Activated gamma-delta T cell treated with Interleukin-2 at 50 U/mL for 16 hours (primary cell): ENCODE measurements at places on chromosomes 11 and 22.

DNA sequence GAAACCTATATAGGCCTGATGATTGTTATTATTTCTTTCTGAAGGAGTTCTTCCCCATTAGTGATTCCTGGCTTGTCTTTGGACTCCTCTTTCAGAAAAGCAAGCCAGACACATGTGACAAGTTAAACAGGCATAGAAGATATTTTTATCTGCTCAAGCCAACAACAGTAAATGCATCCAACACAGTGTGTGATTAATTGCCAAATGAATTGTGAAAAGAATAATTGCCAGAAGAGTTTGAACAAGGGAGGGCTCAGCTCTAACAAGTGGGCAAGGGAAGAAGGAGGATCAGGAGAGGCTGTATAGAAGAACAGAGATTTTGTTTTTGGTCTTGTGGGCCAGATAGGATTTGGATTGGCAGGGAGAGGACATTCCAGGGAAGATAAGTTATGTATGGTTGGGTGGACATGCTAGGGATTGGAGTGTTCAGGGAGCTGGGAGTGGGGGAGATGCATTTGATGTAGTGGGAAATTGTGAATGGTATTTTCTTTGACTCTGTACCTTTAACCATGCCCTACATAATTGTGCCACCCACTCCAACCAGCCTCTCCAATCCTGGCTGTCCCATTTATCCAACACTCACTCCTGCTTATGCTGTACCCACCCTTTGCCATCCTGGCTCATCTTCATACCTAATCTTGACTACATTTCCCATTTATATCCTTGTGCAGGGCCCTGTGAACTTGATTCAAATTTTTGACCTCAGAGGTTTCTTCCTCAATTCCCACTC, 172.8 kb downstream of the RRAS2 start:
- no peak for DNase-seq

- DNase-seq: no peak
Measured at GRCh38 chr22:46942799-46943785, 180.6 kb downstream of the TBC1D22A start.

- no peak for DNase-seq
Measured at GRCh38 chr11:130773244-130773820, 142.9 kb downstream of the SNX19 start.

DNA sequence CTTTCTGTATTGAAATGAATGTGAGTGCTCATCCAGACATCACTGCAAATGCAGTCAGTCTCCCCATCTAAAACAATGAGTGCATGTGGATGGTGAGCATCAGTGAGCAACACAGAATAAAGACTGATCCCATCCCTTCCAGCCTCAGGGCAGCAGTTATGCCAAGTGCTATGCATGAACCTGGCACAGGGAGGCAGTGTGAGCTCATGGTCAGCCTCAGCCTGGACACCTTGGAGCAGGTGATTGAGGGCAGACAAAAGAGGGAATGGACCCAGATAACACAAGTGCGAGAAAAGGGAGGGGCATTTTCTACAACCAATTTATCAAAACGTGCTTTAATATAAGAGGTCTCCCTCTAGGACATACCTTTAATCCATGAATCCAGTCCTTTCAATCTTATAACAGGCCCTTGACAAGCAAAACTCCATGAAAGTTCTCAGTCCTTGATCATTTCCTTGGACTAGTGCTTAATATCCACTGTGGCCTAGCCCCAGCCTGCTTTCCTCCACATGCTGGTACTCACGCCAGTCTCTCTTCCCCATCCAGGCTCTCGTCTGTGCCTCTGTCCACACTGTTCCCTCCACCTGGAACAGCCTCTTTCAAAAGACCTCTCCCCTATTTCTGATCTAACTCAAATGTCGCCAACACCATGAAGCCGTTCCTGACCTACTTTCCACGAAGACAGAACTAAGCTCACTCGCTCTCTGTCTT, 50.5 kb upstream of the LRRC55 start:
- DNase-seq: no peak

DNA sequence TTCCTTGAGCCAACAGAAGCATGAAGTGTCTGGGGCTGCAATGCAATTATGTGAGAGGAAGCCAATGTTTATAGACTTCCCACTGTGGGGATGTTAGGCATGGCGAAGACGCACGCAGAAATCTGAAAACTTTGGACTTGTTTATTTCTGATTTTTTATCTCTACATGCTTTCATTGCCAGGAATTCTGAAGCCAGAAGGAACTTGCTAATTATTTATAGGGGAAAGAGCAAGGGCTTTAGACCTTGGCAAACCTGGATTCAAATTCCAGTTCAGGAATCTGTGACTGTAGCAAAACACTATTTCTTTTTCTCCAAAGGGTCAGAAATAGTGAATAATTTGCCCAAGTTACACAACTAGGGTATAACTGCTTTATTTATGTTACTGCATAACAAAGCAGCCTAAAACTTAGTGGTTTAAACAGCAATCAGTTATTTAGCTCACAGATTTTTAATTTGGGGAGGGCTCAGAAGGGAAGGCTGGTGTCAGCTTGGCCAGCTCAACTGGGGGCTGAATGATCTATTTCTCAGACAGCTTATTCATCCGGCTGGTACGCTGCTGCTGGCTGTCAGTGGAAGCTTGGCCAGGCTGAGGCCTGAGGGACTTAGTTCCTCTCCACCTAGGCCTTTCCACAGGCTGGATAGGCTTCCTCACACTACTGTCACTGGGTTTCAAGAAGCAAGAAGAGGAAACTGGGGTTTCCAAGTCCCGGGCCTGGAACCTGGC, 1.9 kb upstream of the OR6Q1 start:
- DNase-seq: no peak

GRCh38 chr11:1942558-1943260, 4.4 kb upstream of the MRPL23 start:
- DNase-seq: peak; percentile 0

DNA sequence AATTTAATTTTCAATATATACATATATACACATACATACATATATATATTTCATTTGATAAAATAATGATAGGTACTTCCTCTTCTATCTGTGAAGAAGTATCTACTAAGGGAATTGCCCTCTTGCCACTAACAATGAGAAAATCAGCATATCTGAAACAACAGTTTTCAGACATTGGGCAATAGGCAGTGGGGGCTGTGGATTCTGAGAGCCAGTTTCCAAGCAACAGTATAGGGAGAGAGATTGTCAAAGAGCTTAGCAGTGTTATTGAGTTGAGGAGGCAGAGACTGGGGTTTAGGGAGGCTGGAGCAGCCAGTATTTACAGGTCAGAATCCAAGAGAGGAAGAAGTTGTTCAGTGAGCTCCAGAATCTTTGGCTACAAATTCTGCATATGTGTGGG, 119.3 kb downstream of the ARFGAP2 start:
- DNase-seq: no peak

GRCh38 chr11:87097582-87097981, 59.8 kb downstream of the TMEM135 start:
- peak; percentile 6 for DNase-seq

DNA sequence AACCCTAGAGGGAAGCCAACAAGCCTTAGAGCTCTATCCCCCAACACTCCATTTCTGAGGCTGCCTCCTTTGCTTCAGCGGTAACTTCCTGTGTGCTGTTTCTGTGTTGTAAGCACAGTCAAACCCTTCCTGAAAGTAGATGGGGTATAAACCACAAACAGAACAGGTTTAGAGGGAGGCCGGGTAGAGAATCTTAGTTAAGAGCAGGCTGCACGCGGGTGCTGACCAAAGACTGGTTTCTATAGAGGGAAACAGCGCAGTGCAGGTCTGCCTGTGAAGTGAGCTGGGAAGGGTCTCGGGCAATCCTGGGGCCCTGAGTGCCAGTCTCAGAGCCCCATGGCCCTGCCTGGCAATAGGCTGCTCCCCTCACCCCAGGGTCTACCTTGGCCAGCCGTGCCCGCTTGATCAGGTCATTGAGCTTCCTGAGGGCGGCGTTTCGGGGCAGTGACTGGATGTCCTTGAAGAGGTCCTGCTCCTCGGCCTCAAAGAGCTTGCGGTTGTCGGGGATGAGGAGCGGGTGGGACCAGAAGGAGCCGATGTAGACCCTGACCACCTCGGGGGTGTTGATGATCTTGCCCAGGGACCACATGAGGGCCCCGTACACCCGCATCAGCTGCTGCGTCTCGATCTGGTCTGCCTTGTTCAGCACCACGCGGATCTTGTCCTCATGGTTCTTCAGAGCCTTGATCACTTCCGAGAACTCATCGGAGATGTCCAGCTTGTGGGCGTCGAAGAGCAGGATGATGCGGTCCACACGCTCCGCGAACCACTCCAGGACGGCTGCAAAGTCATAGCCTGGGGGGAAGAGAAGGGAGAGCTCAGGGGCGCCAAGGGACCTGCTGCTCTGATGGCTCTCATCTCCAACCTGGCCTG, 15.3 kb upstream of the CDC42BPG start:
- DNase-seq: peak; percentile 58

- no peak for DNase-seq
Measured at GRCh38 chr22:35961480-35962295, 66.9 kb downstream of the RBFOX2 start.

DNA sequence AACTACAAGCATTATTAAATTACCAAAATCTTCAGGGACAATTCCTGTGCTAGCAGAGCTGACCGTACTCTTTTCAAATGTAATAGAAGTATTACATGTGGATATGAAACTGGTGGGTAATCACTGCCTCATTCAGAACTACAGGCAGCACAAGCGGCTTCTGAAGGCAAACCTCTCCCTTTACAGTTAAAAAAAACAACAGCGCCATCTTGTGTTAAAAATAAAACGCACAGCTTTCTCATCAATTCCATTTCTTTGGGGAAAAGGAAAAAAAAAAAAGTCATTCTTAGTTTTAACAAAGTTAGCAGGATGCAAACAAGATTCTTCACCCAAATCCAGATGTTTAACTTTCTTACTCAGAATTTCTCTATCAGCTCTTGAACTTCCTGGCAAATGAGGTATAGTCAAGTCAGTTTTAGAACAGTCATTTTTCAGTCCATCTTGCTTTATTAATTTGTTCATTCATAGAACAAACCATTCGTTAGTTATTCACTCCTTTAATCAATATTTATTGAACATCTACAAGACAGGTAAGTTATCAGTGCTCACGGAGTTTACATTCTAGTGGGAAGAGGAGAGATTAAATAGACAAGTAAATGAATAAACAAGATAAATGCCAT, 331.8 kb upstream of the MPPED2 start:
- no peak for DNase-seq

DNA sequence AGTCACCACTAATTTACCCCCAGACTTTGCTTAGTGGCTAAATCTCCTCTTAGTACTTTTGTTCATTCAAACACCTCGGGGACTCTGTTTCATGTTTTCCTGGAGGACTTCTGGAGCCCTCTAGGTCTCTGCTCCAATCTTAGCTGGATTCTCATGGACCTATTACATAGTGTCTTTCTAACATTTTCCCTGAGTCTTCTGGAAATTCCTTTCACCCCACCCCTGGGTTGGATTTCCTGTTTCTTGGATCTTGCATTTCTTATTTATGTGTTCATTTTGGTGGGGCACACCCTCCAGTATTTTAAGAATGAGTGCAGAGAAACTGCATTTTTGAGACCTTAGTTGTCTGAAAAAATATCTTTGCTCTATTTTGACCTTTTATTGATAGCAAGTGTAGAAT, 220.1 kb downstream of the BLID start:
- DNase-seq: no peak

DNA sequence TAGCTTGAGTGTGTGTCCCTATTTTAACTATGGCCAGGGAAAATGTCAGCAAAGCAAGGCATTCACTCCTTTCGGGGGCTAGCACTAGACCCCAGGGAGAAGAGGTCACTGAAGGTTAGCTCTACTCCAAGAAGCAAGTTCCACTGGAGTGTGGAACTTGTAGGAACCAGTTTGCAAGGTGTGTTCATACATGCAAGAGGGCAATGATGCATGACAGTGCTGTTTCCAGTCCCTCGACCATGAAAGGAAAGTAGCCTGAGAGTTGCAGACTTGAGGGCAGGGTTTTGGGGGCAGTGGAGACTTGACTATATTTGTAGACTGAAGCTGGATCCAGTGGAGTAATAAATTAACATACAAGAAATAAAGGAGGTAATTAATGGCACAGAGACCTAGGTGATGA, 21.6 kb upstream of the SLC36A4 start:
- DNase-seq: no peak

- DNase-seq: no peak
Measured at GRCh38 chr22:36588285-36588684, 59.3 kb upstream of the EIF3D start.

DNA sequence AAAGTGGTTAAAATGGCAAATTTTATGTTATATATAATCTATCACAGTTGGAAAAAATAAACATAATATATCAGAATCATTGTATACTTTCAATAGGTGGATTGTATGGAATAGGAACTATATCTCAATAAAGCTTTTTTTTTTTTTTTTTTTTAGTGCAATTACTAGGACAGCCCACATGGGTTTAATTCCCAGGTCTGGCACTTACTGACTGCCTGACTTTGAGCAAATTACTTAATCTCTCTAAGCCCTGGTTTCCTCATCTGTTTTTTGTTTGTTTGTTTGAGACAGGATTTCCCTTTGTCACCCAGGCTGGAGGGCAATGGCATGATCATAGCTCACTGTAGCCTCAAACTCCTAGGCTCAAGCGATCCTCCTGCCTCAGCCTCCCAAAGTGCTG, 26.1 kb upstream of the BAIAP2L2 start:
- DNase-seq: no peak

- no peak for DNase-seq
Measured at GRCh38 chr22:26599505-26599904, 9.6 kb upstream of the TPST2 start.

DNA sequence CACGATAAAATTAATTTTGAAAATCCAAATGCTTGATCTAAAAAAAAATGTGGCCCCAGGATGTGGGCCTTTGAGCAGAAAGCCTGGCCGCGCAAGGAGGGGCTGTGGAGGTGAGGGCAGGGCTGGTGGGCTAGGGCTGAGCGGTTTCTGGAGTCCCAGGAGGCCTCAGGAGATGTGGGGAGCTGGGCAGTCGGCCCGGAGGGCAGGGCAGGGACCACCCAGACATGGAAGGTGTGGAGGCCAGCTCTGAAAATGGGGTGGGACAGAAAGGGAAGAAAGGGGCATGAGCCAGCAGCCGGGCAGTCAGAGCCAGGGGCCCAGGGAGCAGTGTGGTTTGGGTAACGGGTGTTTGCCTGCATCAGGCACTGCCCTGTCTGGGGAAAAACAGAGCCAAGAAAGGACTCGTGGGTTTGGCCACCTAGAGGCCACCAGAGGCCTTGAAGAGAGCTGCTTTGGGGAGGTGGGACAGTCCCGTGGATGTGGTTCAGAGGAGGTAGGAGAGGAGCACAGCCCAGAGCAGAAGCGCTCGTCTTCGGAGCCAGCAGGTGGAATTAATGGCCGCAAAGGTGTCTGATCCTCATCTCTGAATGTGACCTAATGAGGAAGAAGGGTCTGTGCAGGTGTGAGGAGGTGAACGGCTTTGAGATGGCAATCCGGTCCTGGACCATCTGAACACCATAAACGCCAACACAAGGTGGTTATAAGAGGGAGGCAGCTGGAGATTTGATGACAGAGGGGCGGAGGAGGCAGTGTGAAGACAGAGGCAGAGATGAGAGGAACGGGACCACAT, 50.2 kb downstream of the IGF2 start:
- DNase-seq: no peak

DNA sequence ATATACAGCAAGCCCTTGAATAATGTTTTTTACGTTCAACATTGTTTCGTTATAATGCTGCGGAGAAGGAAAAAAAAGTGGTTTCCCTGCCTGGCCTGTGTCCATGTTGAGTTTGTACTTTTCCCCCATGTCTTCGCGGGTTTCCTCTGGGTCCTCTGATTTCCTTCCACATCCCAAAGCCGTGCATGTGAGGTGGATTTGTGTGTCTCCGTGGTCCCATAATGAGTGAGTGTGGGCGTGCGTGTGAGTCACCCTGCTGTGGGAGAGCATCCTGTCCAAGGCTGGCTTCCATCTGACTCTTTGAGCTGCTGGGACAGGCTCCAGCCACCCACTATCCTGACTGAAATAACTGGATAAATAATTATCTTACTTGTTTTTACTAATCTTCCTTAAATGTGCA, 29.6 kb upstream of the SNX19 start:
- DNase-seq: no peak
